Pancreas (tissue), 10 donors: ENCODE measurements at places on chromosomes 3 and 15.

DNA sequence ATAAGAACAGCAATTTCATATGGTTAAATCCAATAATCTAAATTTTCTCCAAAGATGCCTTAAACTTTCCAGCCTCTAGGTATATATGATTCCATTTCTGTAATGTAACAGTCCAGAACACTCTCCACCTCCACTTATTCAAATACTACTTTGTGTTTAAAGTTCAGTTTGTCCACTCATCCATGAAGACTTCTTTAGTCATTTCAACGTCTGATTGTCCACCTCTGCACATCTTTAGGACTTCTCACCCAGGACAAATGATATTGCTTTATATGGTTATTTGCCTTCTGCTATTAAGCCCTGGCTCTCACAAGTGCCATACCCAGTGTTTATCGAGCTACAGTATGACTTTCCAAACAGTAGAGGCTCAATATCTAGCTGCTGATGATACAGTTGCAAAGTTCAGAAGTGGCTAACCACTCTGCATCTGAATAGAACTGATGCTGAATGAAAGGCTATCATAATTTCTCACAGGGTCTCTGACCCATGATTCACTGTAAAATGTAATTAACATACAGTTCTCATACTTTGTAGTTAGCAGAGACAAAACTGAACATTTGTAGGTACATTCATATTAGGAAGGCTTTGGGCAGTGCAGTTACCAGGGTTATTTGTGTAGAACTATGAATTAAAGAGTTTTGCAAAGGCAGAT lies 93.7 kb upstream of the MBNL1 start:
- DNase-seq = no peak

DNA sequence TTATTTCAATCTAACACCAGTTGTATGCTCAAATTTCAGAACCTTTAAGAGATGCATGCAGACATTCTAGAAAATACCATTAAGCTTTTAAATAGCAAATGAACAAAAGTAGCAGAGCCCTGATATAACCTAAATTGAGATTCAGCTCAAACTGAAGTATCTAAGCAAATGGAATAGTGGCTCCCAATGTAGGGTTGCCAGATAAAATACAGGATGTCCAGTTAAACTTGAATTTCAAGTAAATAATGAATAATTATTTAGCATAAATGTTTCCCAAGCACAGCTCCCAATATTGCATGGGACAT lies 171.1 kb upstream of the ATP11B start:
- no peak for DNase-seq

DNA sequence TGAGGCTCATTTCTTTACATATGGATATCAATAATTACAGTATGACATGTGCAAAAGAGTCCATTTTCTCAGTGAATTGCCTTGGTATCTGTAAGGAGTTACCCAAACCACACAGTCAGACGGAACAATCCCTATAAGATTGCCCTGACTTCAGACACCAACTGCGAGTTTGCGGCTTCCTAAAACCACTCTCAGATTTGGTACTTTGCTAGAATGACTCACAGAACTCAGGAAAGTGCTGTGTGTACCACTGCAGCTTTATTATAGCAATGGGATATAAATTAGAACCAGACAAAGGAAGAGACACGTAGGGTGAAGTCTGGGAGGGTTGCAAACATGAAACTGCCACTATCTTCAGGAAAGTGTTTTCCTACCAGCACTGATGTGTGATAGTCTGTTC lies 45.8 kb upstream of the ATP13A3 start:
- no peak for DNase-seq

DNA sequence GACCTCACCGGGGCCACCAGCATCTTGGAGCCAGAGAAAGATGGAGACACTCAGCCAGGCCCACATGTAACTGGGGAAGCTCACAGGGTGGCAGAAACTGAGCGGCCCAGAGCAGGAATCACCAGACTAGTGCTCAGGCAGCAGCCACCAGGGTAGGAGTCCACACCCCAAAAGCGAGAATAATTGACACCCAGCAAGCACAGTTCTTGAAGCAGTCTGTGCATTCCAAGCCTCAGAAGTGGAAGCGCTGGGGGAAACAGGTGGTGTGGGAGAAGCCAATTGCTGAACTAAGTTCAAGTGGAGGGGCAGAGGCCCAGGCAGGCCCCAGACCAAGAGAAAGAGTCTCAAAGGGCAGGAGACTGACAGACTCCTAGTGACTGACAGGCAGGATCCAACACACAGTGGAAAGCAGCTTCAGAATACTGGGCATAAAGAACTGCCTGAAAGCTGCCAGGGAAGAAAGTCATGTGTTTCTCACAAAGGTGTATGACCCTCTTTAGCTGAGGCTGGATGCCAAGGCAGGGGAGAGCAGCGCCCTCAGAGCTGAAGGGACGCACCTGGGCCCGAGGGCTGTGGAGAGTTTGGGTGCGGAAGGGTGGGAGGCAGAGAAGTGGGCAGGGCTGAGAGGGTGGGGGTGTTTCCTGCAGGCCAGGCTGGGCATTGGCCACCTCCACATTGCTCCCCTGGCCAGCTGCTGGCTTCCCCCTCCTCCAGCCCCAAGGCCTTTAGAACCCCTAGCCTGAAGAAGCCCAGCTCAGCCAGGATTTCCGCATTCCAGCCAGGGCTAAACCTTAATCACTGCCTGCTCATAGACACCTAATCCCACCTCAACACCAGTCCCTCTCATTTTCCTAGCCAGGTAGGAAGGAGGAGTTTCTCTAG lies 7.7 kb downstream of the NT5DC2 start:
- peak; percentile 41 for DNase-seq

DNA sequence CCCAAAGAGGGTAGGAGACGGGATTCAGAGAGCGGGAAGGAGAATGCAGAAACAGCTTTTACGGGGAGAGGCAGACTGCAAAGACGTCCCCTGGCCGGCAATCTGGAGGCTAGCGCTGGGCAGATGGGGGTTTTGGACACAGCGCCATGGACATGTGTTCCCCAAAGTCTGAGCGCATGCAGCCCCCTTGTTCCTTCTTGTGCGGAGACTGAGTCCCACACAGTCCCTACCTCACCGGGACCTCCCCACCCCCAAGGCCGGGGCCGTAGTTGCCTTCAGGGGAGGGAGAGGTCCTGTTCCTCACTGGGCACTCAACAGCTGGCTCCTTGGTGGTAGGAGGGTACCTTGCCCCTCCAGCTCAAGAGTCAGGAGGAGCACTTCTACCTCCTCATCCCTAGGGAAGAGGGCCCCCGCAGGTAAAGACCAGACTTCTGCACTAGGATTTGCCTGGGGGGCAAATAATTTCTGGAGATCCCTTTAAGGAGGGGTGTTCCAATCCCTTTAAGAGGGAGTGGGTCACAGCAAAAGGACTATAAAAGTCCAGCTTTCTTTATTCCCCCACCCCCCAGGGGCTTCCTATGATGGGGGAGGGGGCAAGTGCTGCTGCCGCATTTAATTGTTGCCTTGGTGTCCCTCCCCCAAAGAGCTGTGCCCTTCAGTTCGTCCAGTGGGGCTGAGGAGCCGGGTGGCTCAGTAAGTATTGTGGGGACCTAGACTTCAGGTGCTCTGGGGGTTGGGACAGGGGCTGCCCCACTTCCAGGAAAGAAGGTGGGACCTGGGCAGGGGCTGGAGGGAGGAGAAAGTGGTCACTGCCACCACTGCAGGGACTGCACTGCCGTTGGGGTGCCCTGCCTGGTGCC lies 3.6 kb upstream of the BAHD1 start:
- DNase-seq = no peak

GRCh38 chr3:126417515-126417914 lies 22.8 kb downstream of the CFAP100 start:
- DNase-seq = no peak

DNA sequence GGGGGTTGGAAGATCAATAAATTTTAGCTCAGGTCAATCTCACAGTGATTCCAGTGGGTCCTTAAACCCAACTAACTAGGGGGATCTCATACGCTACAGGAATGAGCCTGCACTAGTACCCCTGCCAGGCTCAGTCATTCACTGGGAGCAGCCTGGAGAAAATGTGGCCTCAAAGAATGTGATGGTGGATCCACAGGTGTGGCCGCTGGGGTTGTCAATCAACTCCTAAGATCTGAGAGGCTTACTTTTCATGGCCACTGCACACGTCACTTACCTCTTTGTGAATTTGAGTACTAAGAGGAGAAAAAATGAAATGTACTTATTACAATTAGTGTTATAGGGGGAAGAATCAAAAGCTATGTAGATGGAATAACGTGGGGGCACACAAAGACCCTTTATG lies 17.5 kb upstream of the FNDC3B start:
- no peak for DNase-seq

- DNase-seq = peak; percentile 44
Observed at GRCh38 chr15:88894348-88894818, 961 bp downstream of the HAPLN3 start.

DNA sequence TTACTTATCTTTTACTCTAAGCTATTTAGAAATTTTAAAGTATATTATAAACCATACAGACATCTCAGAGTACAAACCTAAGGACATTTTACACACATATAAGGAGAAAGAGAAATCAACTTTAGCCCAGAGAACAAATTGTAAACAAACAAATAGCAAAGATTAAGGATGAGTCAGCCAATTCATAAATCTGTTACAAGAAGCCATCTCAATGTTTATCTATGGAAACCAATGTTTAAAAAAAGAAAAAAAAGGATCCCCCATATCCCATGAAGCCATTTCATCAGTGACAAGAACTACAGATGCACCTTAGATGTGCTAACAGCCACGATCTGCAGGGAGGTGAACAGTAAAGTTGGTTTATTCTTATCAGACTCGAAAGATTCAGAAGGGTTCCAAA lies 437.1 kb downstream of the SHQ1 start:
- DNase-seq = no peak

GRCh38 chr3:163890661-163891060 lies 1187.6 kb downstream of the SI start:
- DNase-seq = no peak

DNA sequence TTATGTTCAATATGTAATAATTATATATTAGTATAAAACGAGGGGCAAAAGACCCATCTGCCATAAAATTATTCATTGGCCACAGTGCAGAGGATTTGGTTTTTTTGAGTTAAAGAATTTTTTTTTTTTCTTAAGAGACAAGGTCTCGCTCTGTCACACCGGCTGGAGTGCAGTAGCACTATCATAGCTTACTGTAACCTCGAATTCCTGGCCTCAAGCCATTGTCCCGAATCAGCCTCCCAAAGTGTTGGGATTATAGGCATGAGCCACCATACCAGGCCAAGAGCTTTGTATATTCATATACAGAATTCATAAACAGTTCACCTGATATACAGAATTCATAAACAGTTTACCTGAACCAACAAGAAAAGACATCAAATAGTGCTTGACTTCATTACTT lies 20.2 kb upstream of the LRRFIP2 start:
- no peak for DNase-seq

DNA sequence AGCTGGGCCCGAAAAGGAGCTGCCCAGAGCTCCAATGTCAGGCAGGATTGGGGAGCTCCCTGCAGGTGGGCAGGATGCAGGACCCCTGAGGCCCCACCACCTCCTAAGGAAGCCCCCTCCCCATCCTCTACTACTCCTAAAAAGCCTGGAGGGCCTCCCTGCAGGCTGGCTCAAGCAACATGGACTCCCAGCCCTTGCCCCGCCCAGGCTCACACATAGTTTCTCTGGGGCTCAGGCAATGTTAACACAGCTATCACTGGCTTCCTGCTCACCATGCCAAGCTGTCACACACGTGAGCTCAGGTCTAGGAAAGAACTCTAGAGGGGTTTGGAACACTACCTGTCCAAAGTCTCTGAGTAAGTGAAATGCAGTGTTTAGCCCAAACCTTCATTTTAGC lies 65.4 kb upstream of the ZNF148 start:
- DNase-seq = peak; percentile 67

- no peak for DNase-seq
Observed at GRCh38 chr3:117681619-117682018, 972.0 kb downstream of the TUSC7 start.

- no peak for DNase-seq
Observed at GRCh38 chr3:13853256-13853977, 26.5 kb downstream of the WNT7A start.

DNA sequence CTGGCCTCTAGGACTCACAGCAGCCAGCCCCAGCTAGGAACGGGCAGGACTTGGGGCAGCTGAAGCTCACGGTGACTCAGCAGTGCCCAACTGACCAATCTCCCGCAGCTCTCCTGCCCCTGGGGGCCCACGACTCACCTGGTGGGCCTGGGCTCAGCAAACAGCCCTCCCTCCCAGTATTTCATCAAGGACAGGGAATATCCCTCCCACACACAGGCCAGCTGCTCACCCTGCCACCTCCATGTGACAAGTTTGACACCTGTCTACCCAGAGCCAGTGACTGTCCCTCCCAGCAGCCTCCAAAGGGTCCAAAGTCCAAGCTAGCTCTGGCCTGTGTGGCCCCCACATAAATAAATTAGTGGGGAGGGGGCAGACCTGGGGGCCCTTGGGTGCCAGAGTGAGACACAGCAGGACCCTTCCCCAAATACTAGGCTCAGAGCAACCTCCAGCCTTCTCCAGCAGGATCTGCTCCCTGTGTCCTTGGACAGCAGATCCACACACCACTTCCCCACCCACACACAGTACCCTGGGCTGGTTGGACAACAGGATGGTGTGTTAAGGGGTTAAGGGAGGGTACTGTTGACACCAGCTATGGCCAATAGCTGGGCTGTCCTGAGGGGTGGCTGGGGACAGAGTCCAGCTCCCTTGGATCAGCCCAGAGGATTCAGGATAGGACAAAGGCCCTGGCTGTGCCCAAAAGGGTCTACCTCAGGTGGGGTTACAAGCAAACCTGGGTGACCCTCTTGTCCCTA lies 4.3 kb downstream of the GNAT1 start:
- no peak for DNase-seq

- DNase-seq = no peak
Observed at GRCh38 chr15:101148881-101149664, 102.8 kb downstream of the CHSY1 start.

GRCh38 chr3:153372326-153372725 lies 210.3 kb downstream of the RAP2B start:
- DNase-seq = no peak

DNA sequence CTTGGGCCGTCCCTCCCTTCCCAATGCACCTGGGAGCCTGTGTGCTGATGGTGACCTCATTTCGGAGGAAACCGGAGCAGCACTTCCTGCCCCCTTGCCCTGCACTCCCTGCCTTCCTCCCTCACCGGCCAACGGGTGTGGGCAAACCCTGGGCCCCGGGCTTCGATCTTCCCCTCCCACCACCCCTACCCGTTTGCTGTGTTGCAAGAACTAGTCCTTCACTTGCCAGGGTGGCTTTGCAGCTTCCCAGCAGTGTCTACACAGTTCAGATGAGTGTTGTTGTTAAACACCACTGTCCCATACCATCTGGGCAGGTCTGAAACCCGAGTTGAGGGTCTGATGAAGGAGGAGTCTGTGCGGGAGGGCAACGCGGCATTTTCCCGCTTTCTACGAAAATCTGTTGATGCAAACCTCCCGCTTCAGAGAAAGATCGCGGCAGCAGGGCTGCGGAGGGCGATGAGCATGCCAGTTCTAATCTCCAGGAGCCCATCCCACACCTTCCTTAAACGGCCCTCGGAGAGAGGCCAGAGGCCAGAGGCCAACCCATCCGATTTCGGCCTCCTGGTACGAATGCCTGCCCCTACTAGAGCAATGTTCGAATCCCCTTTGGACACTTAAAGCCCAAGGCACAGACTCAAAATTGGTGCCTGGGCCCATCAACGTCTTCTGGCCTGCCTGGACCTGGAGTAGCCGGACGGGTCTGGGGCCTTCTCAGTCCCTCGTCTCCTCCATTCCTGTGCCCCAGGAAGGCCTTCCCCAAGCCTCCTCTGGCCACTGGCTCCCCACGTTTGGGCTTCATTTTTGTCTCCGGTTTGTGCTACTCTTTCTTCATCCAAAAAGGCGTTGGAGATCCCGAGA lies 35.7 kb upstream of the POLG start:
- DNase-seq = no peak
